ENCODE measurements at places on chromosomes 3 and 15. TPM values are rescaled to one million over a fixed set of nuclear protein-coding genes. Genes with fewer than 3 reads are reported as not detected.

DNA sequence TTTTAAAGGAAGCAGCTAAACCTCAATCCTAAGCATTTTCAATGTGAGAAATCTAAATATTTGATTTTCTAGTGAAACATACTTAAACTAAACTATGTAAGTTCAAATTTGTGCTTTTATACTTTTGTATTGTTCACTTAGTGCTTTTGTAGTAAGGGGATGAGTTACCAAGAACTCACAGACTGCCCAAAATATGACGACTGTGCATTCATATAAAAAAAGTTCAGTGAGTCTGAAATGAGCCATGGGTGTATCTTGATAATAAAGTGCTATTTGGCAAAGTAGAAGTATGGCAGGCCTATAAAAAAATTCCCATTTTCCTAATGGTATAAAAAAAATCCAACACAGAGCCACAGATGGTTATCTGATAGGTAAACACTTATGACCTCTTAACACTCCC is 66.2 kb downstream of the NPTN start:
- no peak for DNase-seq

GRCh38 chr15:79887054-79887930 is 9.5 kb downstream of the MTHFS start:
- DNase-seq: no peak

DNA sequence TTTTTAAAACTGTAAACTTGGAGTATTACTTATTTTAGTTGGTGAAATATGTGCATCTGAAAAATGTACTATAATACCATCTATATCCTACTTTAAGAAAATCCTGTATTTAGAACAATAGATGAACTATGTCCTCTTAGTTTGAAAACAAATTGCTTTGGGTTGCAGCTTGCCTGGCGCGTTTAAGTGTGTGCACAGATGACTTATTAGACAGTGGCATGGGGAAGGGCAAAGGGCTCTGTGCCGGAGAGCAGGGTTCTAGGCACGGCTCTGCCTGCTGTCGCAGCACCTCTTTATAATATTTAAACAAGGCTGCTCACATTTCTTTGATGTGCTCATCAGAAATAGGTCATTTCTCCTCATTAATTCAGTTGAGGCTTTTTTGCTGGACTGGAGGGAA is 10.0 kb downstream of the PXK start:
- DNase-seq: no peak

MESP2 gene
- 0.45 TPM for total RNA-seq

DNA sequence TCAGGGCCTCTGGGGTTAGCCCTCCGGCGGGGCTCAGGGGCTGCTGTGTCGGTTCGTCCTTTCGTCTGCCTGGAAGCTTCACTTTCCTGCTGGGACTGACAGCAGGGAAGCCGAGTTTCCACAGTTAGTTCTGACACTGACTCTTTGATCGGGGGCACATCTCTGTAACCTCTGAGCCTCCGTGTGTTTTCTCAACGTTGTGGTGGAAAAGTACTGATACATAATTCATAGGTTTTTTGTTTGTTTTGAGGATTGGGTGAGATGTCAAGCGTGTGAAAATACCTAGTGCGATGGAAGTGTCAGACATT is 481 bp downstream of the AP4E1 start:
- no peak for DNase-seq

DNA sequence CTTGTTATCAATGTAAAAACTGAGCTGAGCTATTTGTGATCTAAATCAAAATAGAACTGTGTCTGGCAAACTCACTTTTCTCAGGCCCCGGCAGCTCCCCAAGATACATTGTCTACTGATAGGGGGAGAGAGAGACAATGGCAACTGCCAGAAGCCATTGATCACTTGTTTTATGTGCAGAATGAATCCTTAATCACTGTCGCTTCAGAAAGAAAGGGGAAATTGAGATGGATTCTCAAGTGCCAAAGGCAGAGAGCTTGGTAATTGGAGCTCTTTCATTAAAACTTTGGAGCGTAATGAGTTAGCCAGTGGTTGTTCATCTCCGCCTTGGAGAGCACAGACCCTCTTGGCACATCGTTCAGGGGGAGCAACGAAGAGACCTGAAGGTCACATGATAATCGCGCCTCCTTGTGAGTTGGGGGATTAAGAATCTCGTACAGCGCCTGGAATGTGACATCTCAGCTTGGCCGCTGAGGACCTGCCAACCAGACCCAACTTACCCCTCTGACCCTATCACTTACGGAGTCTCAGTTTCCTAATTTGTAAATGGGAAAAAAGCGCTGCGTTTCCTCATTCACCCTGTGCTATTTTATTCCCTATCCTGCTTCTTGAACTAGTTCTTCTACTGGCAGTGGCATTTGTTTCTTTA is 252.8 kb downstream of the VPS13C start:
- no peak for DNase-seq

PIK3CA gene
- total RNA-seq: 18.0 TPM

IQSEC1 gene
- total RNA-seq: 19.2 TPM

NDN gene
- total RNA-seq: 16.0 TPM

TMC3 gene
- total RNA-seq: not detected
